Activated T-cell treated with anti-CD3 and anti-CD28 coated beads for 1 hour (primary cell): ENCODE measurements at places on chromosomes 2 and 18.

DNA sequence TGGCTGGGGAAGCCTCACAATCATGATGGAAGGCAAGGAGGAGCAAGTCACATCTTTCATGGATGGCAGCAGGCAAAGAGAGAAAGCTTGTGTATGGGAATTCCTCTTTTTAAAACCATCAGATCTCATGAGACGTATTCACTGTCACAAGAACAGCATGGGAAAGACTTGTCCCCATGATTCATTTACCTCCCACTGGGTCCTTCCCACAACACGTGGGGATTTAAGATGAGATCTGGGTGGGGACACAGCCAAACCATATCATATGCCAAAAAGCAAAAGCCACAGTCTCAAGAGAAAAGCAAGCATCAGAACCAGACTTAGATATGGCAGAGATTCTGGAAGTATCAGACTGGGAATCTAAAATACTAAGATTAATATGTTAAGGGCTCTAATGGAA is 30.0 kb upstream of the SCRN3 start:
- DNase-seq: no peak

DNA sequence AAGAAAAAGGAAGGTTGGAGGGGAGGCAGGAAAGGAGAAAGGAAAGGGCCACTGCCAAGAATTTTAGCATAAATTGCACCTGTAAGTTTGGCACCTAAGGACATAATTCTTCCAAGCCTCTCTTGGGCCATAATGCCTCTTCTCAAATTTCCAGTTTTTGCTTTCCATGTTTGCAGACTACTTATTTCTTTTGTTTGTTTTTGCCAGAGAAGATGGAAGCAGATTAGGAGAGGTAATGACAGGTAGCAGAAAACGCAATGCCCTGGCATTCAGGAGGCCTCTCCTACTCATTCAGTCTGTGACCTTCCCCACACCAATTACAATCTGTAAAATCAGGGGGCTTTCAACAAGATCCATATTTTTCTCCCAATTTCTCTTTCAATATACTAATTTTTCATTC is 56.8 kb downstream of the MRPL33 start:
- DNase-seq: no peak

- no peak for DNase-seq
These were observed 17.4 kb downstream of the AGAP1 start for GRCh38 chr2:235511187-235511661.

DNA sequence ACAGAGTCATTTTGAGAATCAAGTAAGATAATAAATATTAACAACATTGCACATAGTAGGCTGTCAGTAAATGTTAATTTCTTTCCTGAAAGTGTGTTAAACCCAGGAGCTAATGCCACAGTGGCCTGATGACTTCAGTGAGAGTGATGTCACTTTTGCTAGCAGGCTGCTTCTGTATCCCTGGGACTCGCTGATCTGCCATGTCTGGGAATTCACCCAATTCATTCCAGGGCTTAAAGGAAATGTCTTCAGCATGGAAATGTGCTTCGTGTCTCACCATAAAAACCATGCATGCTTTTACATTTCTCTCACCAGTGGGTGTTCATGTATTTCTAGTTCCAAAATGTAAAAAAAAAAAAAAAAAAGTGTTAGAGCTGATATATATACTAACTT is 56.8 kb upstream of the MAPRE3 start:
- no peak for DNase-seq

- DNase-seq: no peak
These were observed 617.4 kb downstream of the BCL11A start for GRCh38 chr2:59936048-59936447.

DNA sequence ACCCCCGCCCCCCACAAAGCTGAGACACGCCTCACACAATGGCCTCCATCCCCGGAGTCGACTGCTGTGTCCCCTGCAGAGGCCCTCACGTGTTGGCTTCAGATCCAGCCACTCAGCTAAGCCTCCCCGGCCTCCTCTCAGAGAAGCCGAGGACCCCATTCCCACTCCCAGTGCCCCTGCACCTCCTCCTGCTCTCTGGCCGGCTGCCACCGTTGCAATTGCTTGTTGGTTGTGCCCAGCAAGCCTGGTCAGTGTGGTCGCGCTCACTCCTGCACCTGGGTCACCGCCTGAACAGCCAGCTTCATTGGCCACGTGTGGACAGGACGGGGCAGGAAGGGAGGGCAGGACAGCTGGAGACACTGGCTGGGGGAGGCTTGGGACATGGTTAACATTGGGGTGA is 191.5 kb upstream of the SALL3 start:
- DNase-seq: no peak

DNA sequence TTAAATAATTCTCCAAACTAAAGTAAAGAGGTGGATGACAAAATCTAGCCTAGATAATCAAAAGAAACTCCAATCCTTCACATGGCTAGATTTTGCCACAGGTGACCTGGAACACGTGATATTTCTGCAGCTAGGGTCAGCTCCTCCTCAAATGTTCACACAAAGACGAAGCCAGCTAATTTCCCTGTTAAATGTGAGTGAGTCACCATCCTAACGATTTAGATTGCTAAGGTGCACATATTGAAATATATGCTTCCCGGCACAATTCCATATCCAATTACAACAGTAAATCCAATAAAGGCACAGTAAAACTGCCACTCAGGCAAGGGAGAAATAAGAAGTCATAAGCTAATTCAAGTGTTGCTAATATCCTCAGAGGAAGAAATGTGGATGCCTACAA is 28.7 kb downstream of the IKZF2 start:
- DNase-seq: no peak

- DNase-seq: no peak
These were observed 5.0 kb downstream of the HRH4 start for GRCh38 chr18:24465486-24465885.

DNA sequence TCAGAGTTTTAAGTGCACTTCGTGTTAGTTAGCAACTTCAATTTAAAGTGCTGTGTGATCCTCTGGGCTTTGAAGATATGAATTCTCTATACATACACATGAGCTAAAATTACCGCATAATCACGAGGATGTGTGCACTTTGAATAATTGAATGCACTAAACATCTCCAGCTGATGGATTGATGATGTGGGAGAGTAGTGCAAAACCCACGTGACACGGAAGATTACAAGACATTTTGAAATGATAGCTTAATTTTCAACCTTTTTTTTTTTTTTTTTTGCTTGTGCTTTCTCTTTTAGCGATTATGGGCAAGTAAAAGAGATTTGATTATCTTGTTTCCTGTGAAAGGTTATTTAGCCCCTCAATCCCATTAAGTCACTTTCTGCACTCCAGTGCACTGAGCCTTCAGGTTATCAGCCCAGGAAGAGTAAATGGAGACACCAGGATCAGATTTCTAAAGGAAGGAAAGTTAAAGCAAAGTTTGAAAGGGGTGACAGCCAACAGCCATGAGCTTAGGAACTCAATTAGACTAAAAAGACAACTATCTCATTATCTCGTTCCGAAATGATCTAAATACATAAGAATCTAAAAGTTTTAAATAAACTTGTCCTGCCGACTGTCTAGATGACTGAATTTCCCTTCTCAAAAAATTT is 81.6 kb downstream of the CDK15 start:
- DNase-seq: no peak

DNA sequence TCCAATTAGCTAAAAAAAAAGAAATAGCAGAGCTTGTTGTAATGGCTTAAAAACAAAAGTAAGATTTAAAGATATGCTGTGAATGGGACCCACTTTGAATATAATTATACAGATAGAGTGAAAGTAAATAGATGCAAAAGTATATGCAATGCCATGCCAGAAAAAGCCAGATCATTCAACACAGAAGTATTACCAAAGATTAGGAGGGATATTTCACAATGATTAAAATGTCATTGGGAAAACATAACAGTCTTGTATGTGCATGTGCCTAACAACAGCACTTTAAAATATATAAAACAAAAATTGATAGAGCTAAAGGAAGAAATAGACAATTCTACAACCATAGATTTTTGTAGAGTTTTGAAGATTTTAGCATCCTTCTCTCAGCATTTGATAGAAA is 19.9 kb upstream of the SIGLEC15 start:
- no peak for DNase-seq

- no peak for DNase-seq
These were observed 11.3 kb downstream of the AGPS start for GRCh38 chr2:177403838-177404237.

DNA sequence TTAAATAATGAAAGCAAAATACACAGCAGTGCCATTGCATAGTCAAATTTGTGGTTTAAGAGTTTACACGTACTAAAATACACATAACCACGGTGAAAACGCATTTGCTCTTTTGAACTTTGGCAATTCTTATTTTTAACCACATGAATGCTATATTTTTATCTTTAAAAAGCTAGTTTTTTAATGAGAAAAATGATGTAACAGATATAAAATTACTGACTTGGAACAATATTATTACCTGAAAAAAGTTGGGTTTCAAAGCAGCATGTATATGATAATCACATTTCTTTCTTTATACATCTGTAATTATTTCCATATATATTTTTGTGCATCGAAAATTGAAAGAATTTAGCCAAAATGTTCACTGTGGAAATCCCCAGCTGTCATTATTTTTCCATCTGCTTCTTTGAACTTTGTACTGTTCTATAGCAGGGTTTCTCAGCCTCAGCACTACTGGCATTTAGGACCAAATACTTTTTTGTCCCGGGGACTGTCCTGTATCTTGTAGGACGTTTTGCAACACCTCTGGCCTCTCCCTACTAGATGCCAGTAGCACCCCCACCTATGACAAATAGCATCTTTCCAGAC is 75.9 kb upstream of the CAB39 start:
- no peak for DNase-seq

GRCh38 chr18:12520442-12520992 is 112.8 kb downstream of the PRELID3A start:
- no peak for DNase-seq

DNA sequence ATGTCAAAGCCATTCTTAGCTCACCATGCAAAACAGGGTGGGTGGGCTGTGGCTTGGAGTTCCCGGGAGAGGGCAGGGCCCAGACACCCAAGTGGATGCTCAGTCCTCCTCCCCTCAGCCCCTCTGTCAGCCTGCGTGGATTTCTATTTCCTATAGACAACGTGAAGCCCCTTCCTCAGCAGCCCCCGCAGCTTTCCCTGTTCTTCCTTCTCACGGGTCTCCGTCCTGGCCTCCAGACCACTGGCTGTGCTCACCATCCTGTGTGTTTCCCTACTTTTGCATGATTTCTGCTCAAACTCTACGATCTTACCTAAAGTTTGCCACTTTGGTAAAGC is 155.0 kb upstream of the PXDN start:
- DNase-seq: no peak

GRCh38 chr2:47225061-47225783 is 70.1 kb upstream of the STPG4 start:
- no peak for DNase-seq
